ENCODE measurements at places on chromosomes 12 and 14. TPM values are rescaled to one million over a fixed set of nuclear protein-coding genes. Genes with fewer than 3 reads are reported as not detected.

The RASAL1 gene
- 5.2 TPM for total RNA-seq

The CABP1 gene
- 0.21 TPM for total RNA-seq

The SLC39A2 gene
- not detected for total RNA-seq

The AVPR1A gene
- total RNA-seq: 4.8 TPM

The CHMP4A gene
- 73.8 TPM for total RNA-seq

The USP5 gene
- total RNA-seq: 63.9 TPM

The GPR84 gene
- not detected for total RNA-seq

The IAPP gene
- not detected for total RNA-seq
